Stimulated activated CD4-positive, alpha-beta T cell treated with anti-CD3 and anti-CD28 coated beads, Interleukin-15, amount 100 ng/mL, for 24 hours (primary cell): ENCODE measurements at places on chromosomes 16 and 17.

- no peak for DNase-seq
These were observed 151.0 kb downstream of the VPS53 start for GRCh38 chr17:563616-564015.

DNA sequence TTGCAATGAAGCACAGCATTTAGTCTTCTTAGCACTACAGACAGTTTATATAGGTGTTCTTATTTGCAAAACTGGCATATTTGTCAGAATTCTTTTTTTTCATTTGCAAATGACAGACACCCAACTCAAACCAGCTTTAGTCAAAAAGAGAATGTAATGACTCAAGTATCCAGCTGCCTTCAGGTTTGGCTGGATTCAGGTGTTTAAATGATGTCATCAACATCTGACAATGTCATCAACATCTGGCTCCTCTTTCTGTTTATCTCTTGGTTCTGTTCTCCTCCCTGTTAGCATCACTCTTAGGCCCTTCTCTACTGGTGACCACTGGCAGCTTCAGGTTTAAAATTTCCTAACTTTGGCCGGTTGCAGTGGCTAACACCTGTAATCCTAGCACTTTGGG, 18.9 kb downstream of the TMC5 start:
- no peak for DNase-seq

- no peak for DNase-seq
These were observed 18.9 kb upstream of the HERPUD1 start for GRCh38 chr16:56912746-56913708.

DNA sequence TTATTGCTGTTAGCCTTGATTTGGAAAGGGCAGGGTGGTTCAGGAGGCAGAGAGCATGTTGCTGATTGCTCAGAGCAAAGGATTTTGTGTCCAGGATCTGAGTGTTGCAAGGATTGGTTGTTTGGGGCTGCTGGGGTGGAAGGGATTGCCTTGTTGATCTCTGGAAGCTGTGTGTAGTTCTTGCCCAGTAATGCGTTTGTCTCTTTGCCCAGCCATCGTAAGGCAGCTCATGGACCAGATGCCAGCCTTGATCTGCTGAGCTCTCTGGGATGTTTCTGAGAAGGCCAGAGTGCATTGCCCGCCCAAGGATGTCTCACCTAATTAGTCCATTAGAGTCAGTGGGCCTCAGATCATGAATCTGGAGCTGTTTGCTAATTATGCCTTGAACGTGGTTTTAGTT, 33.6 kb downstream of the NKD1 start:
- no peak for DNase-seq

- DNase-seq = no peak
These were observed 21.7 kb upstream of the NAT9 start for GRCh38 chr17:74797824-74798223.

DNA sequence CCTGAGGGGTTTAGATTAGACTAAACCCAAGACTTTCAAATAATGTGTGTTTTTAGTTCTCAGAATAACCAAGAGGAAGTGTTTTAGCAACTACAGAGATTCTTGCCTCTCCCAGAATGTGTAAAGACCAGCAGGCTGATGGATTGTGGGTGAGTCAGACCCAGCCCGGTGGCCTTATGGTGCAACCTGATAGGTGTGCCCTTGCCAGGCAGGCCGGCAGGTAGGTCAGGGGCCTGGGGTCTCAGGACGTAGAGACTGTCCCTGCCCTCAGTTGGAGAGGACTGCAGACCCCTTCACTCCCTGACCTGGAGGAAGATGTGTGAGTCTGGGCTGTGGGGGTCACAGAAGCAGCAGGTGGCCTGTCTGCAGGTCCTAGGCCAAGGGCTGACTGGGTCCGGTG, 47.2 kb upstream of the ACSF3 start:
- no peak for DNase-seq

DNA sequence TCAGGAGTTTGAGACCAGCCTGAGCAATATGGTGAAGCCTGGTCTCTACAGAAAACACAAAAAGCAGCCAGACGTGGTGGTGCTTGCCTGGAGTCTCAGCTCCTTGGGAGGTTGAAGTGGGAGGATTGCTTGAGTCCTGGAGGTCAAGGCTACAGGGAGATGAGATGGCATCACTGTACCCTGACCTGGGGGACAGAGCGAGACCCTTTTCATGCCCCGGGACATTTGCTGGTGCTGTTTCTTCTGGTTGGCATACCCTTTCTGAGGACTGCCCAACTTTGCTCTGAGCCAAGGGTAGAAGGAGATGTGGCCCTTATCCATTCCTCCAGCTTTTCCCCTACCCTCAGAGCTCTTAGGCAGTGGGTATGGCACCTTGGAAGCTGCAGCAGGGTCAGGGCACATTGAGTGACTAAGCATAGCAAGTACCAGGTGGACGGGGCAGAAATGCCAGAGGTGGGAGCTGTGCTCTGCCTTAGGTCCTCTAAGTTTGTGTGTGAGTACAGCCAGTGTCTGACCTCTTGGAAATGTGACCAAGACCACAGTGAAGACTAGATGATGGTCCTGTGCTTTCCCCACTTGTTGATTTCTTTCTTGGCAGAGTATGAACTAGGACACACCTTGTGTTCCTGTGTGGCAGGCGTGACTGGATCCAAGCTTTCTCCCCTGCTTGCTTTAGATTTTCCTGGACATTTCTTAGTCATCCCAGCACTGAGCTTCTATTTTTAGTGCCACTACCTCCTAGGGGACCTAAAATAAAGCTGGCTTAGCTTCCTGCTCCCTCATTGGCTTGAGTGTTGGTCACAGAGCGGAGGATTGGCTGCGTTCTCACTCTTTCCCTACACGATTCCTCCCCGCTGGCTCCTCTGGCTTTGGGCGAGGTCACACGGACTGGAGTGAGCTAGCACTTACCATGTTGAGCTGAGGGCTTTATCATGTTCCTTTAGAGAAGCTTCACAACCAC, 9.9 kb upstream of the EDC4 start:
- no peak for DNase-seq

DNA sequence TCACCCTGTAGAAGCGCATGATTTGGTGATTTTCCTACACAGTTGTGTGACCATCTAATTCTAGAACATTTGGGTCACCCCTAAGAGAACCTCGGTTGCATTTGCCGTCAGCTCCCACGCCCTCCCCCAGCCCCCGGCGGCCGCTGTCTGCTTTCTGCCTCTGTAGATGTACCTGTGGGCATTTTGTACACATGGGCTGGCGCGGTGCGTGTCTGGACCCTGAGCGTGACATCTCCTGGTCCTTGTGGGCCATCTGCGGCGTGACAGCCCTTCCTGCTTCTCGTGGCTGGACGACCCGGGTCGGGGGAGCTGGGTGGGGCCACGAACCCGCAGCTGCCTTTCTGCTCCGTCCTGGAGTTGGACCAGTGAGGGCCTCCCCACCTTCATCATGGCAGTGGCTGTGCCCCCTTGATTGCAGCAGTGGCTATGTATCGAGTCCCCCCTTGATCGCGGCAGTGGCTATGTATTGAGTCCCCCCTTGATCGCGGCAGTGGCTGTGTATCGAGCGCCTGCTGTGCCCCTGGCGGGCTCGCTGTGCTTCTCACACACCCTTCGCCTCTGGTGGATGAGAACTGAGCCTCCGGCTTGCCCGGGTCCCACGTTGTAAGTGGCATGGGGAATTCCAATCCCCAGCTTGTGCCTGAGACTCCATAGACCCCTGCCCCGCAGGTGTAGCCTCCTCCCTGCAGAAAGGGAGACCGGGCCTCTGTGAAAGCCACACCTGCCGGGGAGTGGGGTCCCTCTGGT, 24.1 kb downstream of the GSE1 start:
- DNase-seq = no peak

DNA sequence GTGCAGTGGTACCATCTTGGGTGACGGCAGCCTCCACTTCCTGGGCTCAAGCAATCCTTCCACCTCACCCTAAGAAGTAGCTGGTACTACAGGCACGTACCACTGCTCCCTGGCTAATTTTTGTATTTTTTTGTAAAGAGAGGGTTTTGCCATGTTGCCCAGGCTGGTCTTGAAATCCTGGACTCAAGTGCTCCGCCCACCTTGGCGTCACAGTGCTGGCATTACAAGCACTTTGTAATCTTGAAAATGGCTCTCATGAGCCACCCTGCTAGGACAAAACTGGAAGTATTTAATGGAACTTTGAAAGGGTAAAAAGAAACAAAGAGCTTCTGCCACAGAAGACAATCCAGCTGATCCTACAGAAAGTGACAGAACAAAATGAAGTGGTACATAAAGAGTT, 9.2 kb downstream of the SUMO2 start:
- DNase-seq = no peak

DNA sequence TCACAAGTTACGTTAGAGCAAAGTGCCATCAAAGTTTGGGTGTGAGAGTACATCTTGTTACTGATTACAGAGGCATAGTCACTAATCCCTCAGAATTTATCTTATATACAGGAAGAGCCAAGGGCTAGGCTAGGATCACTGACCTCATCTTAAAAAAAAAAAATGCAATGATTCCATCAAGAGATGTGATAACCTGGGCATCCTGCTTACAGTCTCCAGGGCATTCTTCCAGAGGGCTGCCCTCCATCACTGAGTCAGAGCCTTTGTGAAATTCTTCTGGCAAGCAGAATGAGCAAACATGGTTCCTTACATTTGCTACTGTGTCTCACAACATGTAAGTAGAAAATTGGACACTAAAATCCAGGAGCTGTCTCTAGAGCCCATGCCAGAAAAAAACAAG, 410.6 kb downstream of the ZFHX3 start:
- no peak for DNase-seq

DNA sequence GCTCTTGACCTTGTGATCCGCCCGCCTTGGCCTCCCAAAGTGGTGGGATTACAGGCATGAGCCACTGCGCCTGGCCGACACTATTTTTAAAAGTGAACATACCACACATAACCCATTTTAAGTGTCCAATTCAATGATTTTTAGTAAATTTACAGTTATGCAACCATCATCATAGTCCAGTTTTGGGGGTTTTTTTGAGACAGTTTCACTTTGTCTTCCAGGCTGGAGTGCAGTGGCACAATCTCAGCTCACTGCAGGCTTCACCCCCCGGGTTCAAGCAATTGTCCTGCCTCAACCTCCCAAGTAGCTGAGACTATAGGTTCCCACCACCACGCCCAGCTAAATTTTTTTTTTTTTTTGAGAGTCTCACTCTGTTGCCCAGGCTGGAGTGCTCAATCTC, 3.1 kb upstream of the EPOP start:
- no peak for DNase-seq

DNA sequence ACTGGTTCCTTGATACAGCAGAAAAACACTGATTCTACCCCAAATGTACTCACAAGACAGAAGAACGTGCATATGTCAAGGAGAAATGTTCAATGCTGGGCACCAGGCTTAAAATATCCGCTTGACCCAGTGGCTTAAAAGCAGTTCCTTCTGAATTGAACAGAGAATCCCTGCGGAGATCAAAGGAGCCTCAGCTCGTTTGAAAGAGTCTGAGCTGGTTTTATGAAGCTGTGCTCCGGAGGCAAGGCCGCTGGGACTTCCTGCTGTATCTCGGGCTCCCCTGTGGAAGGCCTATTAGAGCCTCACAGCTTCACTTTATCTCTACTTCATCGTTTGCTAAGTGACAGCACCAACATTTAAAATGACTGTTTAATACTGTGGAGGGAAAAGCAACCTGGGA, 2.2 kb downstream of the LMF1 start:
- no peak for DNase-seq
